ENCODE measurements at places on chromosomes 2 and 18.

DNA sequence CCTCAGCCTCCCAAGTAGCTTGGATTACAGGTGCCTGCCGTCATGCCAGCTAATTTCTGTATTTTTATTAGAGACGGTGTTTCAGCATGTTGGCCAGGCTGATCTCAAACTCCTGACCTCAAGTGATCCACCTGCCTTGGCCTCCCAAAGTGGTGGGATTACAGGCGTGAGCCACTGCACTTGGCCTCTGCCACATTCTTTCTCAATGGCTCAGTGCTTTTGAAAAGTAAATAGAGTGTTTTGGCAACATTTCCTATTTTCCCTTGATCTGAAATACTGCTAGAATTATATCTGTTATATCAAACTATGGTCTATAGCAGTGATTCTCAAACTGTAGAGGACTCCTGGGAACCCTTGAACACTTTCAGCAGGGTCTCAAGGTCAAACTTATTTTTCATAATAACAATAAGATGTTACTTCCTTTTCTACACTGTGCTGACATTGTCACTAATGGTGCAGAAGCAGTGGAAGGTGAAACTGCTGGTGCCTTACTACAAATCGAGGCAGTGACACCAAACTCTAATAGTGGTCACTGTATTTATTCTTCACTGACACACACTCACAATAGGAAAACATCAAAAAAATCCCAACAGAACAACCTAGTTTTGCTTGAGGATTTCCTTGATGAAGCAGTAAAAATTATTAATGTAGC, 10.6 kb downstream of the DAW1 start:
- no peak for DNase-seq

GRCh38 chr2:44713170-44713569, 228.3 kb upstream of the SIX3 start:
- no peak for DNase-seq

DNA sequence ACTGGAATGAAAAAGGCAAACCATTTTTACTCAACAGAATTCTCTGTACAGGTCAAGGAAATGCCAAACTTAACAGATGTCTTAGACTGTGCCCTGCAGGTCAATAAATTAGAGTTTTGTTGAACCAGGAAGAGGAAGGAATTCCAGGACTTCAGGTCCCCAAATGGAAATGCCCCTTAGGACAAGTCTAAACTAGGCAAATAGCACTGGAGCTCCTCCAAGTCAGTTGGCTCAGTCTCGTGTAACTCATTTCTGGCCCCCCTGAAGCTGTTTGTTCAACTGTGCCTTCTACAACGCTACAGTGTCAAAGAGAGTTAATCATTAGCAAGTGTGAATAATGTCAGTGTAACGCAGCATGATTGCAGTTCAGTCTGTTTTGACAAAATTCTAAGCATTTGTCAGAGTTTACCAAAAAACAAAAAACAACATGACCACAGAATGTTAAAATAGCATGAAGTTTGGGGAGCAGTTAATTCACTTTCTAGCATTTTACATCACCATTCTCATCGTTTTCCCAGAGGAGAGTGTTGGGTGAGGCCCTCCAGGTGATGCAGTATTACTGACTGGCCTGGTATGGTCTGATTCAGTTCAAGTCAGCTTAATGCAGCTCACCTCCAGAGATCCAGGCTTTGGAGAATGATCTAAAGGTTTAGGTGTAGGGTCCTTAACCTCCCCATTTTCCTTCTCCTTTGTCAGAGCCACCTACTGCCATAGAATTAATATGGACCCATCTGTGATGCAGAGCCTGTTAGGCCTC, 108.1 kb downstream of the AQP4 start:
- no peak for DNase-seq

- no peak for DNase-seq
These were observed 26.1 kb upstream of the TMX3 start for GRCh38 chr18:68740966-68741365.

DNA sequence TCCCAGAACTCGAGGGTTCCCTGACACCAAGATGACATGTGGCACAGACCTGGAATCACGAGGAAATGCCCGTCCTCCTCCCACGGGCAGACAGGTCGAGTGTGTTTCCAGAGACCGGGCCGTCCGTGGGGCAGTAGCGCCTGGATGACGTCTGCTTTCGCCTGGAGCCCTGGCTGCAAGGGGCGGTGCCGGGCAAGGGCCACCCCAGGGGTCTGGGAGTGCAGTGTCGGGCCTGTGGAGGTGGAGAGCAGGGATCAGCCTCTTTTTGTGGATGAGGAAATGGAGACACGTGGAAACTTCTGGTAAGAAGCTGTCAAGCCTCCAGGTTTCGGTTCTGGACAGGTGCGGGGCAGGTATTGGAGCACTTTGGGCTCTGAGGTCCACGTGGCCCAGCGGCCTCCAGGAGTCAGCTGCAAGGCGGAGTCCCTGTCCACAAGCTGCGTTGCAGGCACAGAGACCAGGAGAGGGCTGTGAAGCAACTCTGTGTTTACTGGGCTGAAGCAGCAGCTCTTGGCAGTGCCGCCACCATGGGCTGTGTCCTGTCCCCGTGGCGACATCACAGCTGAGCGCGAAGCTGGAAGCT, 25.6 kb downstream of the NFATC1 start:
- DNase-seq = no peak

DNA sequence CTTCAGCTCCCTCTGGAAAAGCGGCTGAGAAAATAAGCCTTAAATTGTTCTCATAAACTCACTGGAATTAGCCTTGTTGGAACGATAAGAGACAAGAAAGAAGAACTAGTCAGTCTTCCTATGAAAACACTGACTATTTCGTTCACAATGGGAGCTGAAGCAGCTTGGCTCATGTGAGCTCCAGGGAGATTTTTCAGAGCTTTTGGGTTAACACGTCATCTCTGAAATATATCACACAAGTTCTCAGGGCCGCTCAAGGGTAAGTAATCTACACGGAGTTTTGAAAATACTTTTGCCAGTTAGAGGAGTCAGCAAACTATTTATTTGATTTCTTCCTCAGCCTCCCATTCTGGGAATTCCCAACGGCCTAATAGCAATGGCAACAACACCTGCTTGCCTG, 316.2 kb upstream of the MGAT5 start:
- DNase-seq = no peak

DNA sequence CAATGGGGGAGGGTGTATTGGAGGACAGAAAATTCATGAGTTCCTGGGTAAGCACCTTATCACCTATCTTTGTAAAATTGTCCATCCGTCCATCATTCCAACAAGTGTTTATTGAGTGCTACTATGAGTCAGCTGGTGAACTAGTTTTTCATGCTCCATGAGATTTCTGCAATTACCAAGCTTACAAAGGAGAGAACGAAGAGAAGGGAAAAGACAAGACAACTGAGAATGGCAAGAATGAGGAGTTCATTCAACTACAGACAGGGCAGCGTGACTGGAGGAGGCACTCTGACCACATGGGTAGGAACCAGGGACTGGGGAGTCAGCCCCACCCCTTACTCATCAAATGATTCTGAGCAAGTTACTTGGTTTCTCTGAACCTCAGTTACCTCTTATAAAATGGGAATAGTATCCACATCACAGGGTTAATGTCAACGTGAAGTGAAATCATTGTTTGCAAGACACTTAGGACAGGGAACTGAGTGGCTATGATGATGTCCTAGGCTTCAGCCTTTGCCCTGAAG, 18.6 kb upstream of the TXNDC2 start:
- DNase-seq = no peak

DNA sequence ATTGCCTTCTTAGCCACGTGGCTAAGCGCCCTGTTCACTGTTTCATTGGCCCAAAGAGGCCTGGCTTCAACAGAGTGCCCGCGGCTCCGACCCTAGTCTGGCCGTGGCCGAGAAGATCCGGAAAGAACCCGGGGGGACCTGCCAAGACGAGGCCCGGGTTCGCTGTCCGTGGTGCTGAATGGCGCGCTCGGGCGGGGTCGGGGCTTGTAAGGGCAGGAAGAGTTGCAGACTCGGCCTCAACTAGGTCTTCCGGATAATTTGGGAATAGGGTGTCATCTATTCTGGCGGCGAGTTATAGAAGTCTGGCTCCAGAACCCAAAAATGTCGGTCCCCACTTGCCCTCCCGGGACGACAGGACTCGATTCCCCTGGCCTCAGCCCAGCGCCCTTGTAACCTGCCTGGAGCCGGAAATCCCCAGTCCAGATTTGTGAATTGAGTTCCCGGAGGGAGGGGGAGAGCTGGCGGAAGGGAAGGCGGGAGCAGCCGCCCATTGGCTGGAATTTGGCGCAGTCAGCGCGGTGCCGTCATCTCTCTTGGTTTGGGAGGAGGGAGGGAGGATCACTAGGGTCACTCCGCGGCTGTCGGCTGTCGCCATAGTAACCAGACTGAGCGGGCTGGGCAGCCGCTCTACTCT, 3.5 kb downstream of the CDK5R2 start:
- DNase-seq = no peak

DNA sequence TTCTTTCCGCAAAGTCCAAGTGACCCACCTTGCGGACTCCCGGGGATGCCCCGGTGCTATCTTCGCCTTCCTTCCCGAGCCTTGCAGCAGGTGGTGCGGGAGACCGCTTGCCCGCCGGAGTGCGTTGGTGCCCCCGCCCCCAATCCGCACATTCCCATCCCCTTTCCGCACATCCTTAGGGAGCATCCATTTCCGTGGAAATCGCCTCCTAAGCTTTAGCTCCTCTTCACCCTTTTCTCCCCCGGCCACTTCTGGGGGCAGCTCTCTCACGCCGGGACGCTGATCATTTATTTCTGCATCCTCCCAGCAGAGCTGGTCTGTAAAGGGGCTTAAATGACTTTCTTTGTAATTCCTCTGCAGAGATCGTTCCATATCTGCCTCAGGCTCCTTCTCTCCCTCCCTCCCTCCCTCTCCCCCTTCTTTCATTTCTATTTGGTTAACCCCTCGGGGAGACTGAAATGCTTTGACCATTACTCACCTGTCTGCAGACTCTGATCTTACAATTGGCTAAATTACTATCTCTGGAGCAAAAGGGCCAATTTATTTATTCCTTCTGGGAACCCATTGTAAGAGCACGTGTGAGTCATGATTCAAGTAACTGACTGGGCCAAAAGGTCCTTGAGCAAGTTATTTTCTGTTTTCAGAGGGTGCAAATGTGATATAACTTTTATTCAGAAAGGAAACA, 1.3 kb upstream of the LYPD1 start:
- no peak for DNase-seq

DNA sequence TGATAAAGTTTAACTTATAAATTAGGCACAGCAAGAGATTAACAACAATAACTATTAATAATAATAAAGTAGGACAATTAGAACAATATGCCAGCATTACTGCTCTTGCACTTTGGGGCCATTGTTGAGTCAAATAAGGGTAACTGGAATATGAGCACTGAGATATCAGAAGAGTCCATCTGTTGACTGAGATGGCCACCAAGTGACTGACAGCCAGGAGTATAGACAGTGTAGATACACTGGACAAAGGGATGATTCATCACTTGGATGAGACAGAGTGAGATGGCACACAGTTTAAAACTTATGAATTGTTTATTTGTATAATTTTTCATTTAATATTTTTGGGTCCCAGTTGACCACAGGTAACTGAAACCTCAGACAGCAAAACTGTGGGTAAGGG, 20.0 kb downstream of the NAB1 start:
- no peak for DNase-seq

DNA sequence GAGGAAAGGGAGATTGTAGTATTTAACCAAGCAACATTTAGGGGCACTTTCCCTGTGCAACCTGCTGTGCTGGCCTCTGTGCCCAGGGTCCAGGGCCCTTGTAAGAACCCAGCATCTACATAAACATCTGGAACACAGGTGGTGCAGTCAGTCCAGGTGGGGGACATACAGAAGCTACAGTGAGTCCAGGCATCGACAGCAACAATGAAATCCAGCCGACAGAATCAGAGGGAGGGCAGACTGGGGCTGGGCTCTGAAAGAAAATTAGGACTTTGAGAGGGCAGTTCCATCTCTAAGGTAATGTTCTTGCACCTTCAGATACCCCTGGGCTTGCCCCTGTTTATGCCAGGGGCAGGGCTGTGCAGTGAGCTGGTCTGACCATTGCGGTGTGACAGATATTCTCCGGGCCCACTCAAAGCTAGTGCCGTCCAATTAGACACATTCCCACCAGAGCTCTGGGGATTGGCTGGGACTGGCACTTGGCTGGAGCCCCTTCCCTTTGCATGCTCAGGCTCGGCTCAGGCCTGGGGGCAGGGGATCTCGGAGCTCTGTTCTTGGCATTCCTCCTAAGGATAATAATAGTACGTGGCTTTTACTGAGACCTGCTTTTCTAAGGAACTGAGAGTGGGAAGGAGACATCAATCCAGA, 5.4 kb downstream of the LBH start:
- no peak for DNase-seq

GRCh38 chr2:131008967-131009366, 84.3 kb downstream of the FAM168B start:
- DNase-seq = no peak

DNA sequence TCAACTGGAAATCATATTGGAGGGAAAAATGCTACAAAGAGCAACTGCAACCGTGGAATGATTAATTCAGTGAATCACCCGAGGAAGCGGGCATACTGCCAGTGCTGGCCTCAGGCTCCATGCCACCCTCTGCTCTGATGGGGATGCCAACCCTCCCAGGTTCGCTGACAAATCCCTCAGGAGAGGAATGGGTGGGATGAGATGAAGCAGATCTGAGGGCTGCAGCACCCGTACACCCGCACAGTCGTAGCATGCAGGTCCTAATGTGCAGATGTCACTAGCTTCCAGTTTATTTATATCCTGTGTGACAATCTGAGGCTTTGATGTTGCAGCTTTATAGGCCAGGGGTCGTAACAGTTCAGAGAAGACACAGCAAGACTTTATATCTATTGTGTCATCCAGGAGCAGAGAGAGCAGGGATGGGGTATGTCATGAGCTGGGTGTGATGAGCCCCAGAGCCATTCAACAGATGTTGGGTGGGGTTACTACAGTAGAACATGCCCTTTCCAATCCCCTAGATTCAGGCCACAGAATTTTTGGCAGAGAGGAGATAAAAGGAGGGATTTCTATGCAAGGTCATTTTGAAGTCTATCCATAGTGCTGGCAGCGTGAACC, 44.6 kb downstream of the DPP4 start:
- no peak for DNase-seq

- DNase-seq = no peak
These were observed 182.6 kb upstream of the PKDCC start for GRCh38 chr2:41865263-41865662.

GRCh38 chr2:37819186-37819585, 105.9 kb upstream of the RMDN2 start:
- no peak for DNase-seq

- DNase-seq = no peak
These were observed 2039.2 kb upstream of the CELF4 start for GRCh38 chr18:39604836-39605235.

DNA sequence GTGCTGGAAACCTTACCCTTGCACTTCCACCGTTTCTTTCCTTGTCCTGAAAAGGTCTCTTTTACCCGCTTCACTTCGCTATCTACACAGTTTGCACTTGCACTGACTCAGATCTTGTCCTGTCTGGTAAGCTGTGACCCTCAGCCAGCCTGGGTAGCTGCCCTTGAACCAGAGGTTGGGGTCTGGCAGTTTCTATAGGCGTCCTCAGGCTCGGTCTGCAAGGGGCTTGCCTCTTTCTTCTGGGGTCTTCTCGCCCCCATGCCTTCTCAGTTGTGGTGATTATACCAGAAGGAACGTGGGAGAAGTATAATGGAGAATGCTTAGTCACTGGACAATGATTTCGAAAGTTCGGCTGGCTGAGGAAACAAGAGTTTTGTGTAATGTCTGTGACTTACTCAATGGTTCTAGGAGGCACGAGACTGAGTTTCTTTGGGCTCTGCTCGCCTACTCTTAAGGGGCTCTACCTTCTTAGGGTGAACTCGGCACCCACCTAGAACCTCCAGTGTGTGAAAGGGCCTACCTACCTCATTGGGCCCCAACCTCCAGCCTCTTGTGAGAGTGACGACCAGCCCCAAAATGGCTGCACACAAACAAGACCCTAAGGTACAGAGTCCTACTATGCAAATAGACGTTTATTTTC, 6.9 kb upstream of the STAT1 start:
- peak; percentile 65 for DNase-seq

- no peak for DNase-seq
These were observed 478.9 kb downstream of the EIPR1 start for GRCh38 chr2:2898744-2899143.

All from T-helper 1 cell (primary cell).